ENCODE measurements at places on chromosomes 6 and 20.

- no peak for DNase-seq
These were observed 58.3 kb downstream of the LY86 start for GRCh38 chr6:6646859-6647258.

DNA sequence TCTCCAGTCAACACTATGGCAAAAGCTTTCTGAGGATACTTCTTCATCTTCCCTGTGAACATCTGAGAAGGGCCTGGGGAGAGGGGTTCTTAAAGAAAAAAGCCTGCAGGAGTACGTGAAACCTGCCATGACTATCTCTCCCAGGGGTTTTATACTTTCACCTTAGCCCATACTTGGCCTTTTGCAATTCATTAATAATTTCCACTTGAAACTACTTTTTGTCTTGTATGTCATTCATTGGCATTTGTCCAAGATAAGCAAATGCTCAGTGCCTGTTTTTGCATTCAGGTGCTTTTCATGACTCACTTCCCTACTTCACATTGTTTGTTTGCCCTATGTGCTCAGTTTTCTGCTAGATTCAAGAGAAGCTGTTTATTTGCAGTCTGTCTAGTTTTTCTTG, 580.3 kb upstream of the GJE1 start:
- DNase-seq, result no peak

GRCh38 chr6:117601811-117602150, 530 bp downstream of the GOPC start:
- DNase-seq, result no peak

- DNase-seq, result no peak
These were observed 12.0 kb upstream of the TXNDC5 start for GRCh38 chr6:7922596-7922995.

- DNase-seq, result no peak
These were observed 28.5 kb upstream of the PIM1 start for GRCh38 chr6:37141281-37142049.

DNA sequence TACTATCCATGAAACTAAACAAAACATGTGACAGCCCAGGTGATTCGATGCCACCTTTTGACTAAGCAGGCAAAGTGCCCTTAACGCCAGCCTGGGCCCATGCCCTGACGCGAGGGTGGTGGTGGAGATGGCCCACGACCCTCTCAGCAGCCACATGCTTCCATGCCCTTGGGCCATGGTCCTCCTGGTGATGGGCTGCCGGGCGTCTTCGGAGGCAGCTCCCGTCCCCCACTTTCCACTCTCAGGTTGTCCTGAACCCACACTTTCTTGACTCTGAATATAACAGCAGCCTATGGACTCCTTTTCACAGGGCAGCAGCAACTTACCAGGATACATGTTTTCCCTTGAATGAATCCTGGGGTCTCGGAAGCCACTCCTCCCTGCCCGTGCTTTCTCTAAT, 33.6 kb downstream of the TMEM242 start:
- no peak for DNase-seq

DNA sequence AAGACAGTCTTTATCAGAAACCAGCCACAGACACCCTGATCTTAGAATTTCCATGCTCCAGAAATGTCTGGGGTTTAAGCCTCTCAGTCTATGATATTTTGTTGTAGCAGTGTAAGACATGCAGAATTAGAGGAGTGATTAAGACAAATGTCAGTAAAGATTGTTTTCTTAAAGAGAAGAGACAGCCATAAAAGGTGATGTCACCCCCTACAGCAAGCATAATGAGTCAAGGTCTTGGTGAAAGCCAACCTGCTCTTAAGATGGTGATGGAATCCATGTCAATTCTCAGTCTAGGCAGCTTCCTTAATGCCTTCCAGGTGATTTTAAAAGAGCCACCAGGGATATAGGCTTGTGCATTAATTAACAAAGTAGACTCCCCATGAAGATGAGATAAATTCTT, 849.9 kb upstream of the EPHA7 start:
- no peak for DNase-seq

DNA sequence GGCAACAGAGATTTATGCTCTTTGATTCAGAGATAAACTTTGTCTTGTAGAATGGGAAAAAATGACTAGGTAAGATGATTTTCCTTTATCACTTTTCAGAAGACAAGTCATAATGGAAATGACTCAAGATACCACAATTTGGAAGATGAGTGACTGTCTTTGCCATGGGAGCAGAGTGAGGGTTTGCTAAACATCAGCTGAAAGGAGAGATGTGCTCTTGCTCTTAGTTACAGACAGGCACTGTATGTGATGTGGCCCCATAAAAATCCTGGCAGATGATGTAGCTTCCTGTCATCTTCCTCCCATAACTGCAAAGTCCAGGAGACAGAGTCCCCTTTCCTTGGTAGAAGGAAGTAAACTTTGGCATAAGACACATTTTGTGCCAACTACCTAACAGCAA, 47.6 kb downstream of the BACH2 start:
- no peak for DNase-seq

- DNase-seq, result no peak
These were observed 23.1 kb downstream of the OTOR start for GRCh38 chr20:16771213-16771612.

DNA sequence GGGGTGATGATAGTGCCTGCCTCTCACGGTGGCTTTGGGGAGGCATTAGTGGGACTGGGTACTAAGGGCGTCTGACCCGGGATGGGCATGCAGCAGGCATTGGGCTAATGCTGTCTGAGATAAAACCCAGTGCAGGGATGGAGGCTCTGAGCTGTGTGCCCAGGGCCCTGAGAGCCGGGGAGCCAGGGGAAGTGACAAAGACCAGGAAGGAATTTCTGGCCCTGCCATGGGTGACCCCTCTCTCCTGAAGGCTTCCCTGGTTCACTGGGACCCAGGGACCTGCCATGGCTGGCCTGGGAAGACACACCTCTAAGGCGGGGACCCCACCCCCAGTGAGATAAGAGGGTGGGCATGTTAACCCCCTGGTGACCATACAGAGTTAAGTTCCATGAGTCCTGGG, 3.9 kb upstream of the GATA5 start:
- no peak for DNase-seq

- DNase-seq, result no peak
These were observed 44.2 kb downstream of the MAFB start for GRCh38 chr20:40644863-40645262.

DNA sequence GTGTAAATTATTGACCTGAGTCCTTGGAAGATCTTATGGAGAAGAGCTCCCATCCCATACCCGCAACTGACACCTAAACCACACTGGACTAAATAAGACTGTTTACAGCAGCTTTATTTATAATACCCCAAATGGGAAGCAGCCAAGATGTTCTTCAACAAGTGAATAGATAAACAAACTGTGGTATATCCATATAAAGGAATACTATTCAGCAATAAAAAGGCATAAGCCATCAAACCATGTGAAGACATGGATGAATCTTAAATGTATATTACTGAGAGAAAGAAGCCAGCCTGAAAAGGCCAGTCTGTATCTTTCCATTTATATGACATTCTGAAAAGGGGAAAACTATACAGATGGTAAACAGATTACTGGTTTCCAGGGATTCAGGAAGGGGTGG, 212.7 kb downstream of the TPBG start:
- no peak for DNase-seq

DNA sequence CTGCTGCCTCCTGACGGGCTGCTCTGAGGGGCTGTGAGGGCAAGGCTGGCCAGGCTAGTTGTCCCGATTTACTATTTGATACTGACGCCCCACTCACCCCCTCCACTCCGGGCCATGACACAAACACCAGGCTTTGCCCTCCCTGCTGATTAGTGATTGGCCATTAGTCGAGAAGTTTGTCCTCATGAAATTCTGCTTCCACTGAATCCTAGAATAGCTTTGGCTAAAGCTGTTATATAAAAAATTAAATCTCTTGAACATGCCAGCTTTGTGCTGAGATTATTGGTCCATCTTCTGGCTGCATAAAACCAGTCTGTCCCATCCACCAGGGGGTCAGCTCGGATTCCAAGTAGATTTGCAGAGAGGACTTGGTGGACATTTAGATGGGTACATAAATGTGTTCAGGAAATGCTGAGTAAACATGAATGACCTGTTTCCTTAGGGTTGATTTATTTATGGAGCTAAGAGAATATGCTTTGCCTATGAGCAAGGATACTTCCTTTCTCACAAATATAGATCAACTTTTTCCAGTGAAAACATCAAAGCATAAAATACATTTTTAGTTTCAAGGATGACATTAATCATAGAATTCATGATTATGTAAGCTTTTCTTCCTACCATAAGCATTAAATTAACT, at the start of gene GABRR2:
Gene GABRR2, minus strand, starts transcription at position 51 of the 637 bp plus-strand sequence. CDS start 134 bp downstream, outside the sequence.
- no peak for DNase-seq

DNA sequence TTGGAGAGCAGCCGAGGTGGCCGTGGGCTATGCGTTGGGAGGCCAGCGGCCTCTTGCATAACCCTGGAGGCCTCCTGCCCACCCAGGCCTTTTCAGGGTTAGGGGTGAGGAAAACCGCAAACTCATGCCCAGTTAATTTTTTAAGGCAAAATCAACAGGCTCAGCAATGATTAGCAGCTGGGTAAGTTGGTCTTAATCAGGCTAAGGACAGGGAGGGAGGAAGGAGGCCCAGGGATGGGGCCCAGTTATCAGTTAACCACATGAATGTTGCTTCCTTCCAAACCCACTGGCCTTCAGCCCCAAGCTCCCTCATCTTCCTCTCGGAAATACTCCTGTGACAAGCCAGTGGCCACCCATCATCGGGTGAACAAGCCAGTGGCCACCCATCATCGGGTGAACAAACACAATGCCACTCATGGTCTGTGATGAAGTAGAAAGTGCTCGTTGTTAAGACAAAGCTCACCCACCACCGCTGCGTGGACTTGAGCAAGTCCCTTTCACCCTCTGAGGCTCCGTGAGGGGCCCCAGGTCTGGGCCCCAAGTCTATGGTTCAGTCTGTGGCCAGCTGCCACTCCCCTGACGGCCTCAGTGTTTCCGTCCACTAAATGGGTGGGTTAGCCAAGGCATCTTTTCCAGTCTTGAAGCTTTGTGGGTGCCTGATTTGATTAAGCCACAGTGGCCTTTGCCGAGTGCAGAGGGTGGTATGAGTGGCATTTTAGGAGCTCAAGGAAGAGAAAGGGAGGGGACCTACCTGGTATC, 39.4 kb downstream of the HNF4A start:
- DNase-seq, result no peak

GRCh38 chr6:26363882-26364701, 906 bp upstream of the BTN3A2 start:
- DNase-seq, result no peak

DNA sequence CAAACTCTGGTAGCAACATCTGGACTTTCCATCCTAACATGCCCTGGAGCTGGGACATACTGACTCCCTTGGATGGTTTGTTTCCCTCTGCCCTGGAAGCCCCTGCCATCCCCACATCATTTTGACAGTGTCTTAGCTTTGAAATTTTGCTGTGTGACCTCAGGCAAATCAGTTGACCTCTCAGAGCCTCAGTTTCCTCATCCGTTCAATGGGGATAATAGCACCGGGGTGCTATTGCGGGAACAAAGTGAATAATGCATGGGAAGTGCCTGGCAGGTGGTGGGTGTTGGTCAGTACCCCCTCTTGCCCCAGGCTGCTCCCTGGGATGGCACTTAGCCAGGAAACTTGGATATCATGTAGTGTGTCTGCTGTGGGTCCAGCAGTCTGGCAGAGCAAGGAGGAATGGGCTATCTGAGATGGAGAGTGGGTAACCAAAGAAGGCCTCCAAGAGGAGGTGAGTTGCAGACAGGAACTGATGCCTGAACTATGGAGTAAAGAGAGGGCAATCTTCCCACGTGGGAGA, 88.6 kb downstream of the MRPL14 start:
- no peak for DNase-seq

GRCh38 chr6:100346828-100347227, 117.9 kb downstream of the SIM1 start:
- DNase-seq, result no peak

GRCh38 chr20:9927224-9927623, 88.3 kb upstream of the PAK5 start:
- DNase-seq, result no peak

GRCh38 chr6:56324396-56324795, 77.0 kb upstream of the COL21A1 start:
- no peak for DNase-seq

DNA sequence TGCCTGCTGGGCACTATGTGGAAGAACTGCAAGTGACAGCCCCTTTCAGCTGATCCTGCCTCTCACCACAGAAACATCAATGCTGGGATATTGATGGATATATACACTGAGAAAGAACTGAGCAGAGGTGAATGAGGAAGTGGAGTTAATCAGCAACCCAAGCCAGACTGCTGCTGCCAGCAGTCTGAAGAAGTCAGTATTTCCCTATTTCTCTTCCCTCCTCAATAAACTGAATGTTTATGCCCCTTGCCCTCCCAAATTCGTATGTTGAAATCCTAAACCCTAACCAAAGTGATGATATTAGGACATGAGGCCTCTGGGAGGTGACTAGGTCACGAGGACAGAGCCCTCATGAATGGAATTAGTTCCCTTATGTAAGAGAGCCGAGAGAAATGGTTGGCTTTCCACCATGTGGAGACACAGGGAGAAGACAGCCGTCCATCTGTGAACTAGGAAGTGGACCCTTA, 76.3 kb downstream of the CDK19 start:
- DNase-seq, result no peak

DNA sequence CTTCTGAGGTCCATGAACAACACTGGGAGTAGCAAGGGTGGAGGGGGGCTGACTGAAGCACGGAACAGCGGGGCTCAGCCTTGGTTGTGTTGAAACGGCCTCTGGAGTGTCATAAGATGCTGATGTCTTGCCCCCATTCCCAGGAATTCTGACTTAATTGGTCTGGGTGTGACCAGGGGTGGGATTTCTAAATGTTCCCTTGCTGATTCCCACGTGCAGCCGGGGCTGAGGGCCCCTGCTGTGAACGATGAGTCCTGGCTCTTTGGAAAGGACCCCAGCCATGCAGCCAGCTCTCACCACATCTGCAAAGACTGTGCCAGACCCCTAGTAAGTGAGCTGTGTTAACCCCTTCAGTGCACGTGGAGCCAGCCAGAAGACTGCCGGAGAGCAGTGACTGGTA, 28.6 kb upstream of the FAM50B start:
- DNase-seq, result no peak

DNA sequence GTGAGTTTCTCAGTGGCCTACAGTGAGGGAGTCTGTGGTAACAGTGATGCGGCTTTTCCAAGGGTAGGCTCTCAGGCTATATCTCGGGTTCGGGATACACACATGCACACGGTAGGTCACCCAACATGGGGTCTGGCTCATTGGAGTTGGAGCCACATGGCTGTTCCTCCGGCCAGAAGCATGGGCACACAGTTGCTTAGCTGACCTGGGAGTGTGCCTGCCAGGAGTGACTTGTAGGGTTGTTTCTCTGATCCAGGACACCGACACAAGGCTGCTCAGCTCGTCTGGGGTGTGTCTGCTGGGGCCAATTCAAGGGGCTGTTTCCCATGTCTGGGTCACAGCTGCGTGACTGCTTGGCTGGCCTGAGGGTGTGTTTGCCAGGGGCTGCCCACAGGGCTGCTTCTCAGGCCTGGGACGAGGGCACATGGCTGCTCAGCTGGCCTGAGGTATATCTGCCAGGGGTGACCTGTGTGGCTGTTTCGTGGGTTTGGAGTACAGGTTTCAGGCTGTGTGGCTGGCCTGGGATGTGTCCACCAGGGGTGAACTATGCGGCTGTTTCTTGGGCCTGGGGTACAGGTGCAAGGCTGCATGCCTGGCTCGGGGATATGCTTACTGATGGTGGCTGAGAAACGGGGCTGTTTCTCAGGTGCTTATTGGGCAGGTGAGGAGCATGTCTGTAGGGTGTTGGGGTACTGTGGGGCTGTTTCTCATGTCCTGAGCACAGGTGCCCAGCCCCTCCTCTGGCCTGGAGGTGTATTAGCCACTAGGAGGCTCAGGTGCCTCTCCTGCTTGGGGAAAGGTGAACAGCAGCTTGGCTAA, 15.2 kb downstream of the KIF25 start:
- no peak for DNase-seq

All from cortex of kidney (tissue), 1 donor.